GM13977 (cell line): ENCODE measurements at places on chromosomes 12 and 14.

- DNase-seq: no peak
Measured at GRCh38 chr12:9745199-9745598, 12.3 kb upstream of the CLECL1 start.

- DNase-seq: no peak
Measured at GRCh38 chr14:72699852-72700257, 194.0 kb downstream of the DPF3 start.

DNA sequence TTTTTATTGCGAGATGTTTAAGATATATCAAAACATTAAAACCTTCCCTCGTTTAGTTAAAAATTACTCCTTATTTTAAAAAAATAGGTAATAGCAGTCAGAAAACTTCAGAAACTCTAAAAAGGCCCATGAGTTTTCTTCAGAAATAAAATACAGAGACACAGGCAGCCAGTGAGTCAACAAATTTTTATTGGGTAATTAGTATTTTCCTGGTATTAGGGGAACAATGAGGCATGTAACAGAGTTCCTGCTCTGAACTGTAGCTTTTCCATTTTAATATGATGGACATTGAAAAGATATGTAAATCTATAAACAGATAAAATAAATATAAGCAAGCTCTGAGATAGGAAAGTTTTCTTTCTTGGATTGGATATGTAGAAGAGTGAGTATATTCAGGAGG lies 399 bp upstream of the ZNF705A start:
- no peak for DNase-seq

DNA sequence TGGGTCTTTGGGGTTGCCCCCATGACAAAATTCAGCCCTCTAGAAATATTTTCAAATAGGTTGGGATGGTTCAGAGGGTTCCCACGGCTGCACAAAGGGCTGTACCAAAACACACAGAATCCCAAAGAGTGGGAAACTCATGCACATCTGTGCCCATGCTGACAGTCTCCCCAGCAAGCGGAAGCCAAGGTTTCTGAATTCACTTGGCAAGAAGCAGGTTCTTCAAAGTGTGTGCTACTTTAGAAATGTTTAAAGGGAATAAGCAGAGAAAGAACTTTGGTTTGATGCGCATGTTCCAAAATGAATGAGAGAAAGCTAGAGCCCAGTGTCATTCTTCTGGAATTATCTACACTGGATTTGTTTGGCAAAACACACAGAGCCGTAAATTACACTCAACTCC lies 46.7 kb downstream of the FOXN3 start:
- no peak for DNase-seq

GRCh38 chr14:81113176-81113575 lies 107.6 kb downstream of the GTF2A1 start:
- no peak for DNase-seq

DNA sequence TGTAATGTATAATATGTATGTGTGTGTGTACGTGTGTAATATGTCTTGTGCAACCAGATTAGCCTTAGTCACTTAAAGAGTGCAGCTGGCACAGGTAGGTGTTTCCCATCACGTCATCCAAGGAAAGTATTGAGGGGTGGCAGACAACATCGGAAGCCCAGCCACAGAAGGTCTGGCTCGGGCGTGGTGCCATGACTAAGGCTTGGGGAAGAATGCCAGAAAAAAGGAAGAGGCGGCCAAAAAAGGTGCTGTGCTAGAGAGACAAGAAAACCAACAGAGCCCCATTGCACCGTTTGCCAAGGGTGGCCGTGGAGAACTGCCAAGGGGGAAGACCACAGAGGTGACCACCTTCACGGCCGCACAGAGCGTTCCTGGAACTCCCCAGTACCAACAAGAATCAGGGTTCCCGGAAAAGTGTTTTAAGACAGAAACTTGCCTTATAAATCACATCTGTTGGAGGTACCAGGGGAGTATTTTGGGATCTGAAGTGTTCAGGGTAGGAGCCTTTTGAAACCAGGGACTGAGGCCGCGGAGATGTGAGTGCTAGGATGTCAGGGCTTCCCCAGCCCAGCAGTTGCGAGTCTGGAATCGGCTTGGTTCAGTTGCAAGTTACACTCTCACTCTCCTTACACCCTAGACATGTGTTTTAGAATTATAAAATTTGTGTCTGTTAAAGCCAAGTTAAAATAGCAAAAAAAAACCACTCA lies 131.2 kb upstream of the DYRK2 start:
- DNase-seq: no peak

DNA sequence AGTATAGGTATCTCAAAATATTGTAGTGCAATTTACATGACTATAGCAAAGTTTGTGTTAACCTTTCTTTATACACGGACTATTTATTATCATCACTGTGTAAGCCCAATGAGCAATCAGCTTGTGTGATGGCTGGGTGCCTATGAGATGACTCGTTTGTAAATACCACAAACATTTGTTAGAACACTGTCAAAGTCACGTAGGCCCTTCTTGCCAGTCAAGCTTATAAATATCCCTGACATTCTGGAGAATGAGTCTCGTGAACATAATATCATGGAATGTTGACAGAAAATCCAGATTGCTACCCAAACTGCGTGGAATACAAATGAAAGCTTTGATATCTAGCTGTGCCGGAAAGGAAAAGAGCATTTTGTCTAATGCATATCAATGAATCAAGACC lies 648.3 kb upstream of the MDGA2 start:
- DNase-seq: no peak
